ENCODE measurements at places on chromosomes 6 and 20. TPM values are rescaled to one million over a fixed set of nuclear protein-coding genes. Genes with fewer than 3 reads are reported as not detected.

EFCAB8 gene
- total RNA-seq: not detected

GRCh38 chr20:52247548-52247947 lies 56.0 kb upstream of the ZFP64 start:
- no peaks in the 10 kb centered on the region for H3K4me1 ChIP-seq
- DNase-seq: no peak
- no peaks in the 10 kb centered on the region for H3K36me3 ChIP-seq
- no peak overlapping the region for H3K27ac ChIP-seq
- no peak overlapping the region for H3K4me3 ChIP-seq

GRCh38 chr6:139330306-139330705 lies 38.5 kb upstream of the TXLNB start:
- no peak for DNase-seq
- no peaks in the 10 kb centered on the region for H3K27me3 ChIP-seq
- H3K4me3 ChIP-seq: no peak overlapping the region
- no peaks in the 10 kb centered on the region for H3K36me3 ChIP-seq

DNA sequence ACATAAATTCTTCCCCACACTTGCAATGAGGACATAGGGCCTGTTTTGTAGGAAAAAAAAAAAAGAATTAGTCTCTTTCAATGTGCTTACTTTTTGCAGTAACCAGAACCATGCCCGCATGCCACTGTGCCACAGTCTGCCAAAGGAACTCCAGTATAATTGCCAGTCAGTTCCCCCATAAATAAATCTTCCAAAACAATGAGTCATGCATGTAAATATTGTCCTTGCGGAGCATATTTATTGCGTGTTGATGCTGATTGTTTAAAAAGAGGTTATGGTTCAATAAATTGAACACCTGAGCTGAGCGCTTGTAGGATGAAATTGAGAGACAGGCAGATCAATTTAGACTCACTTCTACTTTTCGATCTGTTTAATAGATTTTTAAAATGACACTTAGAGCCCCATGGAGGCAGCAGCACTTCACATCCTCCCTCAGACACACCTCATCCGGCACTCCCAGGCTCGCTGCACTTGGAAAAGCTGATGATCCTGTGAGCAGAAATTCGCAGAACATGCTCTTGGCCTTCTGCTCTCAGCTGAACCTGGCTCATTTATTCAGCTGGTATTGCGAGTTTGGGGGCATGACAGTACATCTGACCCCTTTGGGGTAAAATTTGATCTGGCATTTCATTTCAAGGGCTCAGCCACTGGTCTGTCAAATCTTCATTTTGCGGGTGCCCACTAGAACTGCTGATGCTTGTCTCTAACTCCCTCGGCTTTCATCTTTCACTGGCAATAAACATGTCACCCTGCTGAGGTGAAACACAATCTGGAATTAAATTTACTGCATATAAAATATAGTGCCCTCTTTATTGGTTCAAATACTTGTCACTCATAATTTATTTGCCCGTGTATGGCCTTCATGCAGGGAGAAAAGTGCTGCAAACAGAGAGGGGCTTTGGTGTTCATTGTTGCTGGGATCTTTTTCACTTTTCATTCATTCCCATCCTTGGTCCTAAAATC lies 371.1 kb upstream of the POU3F2 start:
- H3K27me3 ChIP-seq: no peaks in the 10 kb centered on the region
- no peak for DNase-seq
- H3K27ac ChIP-seq: no peak overlapping the region
- no peaks in the 10 kb centered on the region for H3K36me3 ChIP-seq
- H3K4me3 ChIP-seq: no peak overlapping the region

GRCh38 chr6:11050731-11051130 lies 6.6 kb upstream of the ELOVL2 start:
- no peaks in the 10 kb centered on the region for H3K27me3 ChIP-seq
- no peak for DNase-seq
- peaks cover 10% of the 10 kb centered on the region for H3K4me1 ChIP-seq
- H3K27ac ChIP-seq: no peak overlapping the region

DNA sequence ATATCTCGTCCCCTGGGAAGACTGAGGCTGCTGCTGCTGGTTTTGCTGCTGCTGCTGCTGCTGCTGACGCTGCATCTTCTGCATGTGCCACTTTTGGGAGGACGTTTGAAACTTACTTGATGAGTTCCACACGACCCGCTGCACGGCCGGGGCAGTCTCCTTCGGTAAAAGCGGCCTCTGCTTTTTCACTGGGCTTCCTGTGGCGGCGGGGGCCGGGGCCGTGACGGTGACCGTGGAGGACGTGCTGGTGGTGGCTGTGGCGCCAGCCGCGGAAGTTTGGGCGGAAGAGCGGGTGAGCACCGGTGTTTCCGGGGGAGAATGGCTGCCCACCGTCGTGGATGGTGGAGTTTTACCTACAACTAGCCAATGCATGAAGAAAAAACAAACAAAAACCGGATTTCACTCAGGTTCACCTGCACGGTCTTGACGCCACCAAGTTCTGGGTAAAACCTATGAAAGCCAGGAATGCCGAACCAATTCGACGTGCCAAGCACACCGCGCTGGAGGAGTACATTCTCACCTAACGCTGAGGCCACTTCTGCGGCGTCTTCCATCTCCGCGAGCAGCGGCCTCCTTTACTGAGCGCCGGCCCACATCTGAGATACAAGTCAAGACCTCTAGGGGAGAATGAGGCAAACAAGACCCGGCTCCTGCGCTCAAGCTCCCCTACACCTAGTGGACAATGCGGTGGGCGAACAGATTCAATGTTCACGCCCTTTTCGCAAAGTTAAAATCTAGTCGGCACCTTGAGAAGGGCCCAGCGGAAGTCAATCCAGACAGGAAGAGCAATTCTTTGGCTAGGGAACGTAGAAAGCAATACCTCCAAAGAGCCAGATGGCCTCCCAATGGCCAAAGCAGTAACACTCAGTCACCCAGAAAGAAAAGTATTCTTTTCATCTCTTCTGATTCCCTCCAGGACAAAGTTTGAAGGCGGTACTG lies 117.5 kb downstream of the ZMYND8 start:
- peaks cover 19% of the 10 kb centered on the region for H3K4me1 ChIP-seq
- no peak overlapping the region for H3K27ac ChIP-seq
- DNase-seq: no peak
- no peak overlapping the region for H3K4me3 ChIP-seq
- H3K36me3 ChIP-seq: peaks cover 41% of the 10 kb centered on the region
- H3K27me3 ChIP-seq: no peaks in the 10 kb centered on the region

APOM gene
- 1.9 TPM for total RNA-seq

TRIM31 gene
- 4.6 TPM for total RNA-seq

- DNase-seq: no peak
- H3K27me3 ChIP-seq: no peaks in the 10 kb centered on the region
- no peak overlapping the region for H3K27ac ChIP-seq
- H3K4me3 ChIP-seq: no peak overlapping the region
Measured at GRCh38 chr6:11413728-11414127, 123.8 kb upstream of the TMEM170B start.

Measured in stomach (tissue), 19 donors.